Airway epithelial cell (primary cell): ENCODE measurements at places on chromosomes 1 and 21. TPM values are rescaled to one million over a fixed set of nuclear protein-coding genes. Genes with fewer than 3 reads are reported as not detected.

The SLC1A7 gene
- total RNA-seq, result not detected in 2 replicates

The OR2L8 gene
- not detected in 2 replicates for total RNA-seq

The FCRL5 gene
- total RNA-seq, result not detected in 2 replicates

The TSNAX gene
- 12.8 and 20.3 TPM in 2 replicates for total RNA-seq

The CCT8 gene
- 244 and 271 TPM in 2 replicates for total RNA-seq

The MX2 gene
- 0.35 TPM in 1 of 2 replicates, not detected in the other for total RNA-seq

The HSD3B1 gene
- not detected in 2 replicates for total RNA-seq

The ADGRB2 gene
- 1.3 and 1.4 TPM in 2 replicates for total RNA-seq

The KIF26B gene
- total RNA-seq, result 0.88 and 0.99 TPM in 2 replicates

The ALG14 gene
- total RNA-seq, result 0.99 and 1.2 TPM in 2 replicates

The OR2T35 gene
- not detected in 2 replicates for total RNA-seq

The SERPINC1 gene
- not detected in 2 replicates for total RNA-seq

The CHODL gene
- total RNA-seq, result 0.14 and 0.28 TPM in 2 replicates

The GTF2B gene
- 30.0 and 40.3 TPM in 2 replicates for total RNA-seq

The SPATA17 gene
- 1.5 and 2.1 TPM in 2 replicates for total RNA-seq

The RHD gene
- total RNA-seq, result not detected in 2 replicates

The PLEKHO1 gene
- total RNA-seq, result 7.2 and 8.0 TPM in 2 replicates

The ATP5PB gene
- total RNA-seq, result 355 and 380 TPM in 2 replicates

The ADAMTS4 gene
- 0.05 and 0.07 TPM in 2 replicates for total RNA-seq

The FCRL2 gene
- total RNA-seq, result not detected in 2 replicates

The CFH gene
- 30.1 and 33.3 TPM in 2 replicates for total RNA-seq

The THEM5 gene
- 0.99 and 2.3 TPM in 2 replicates for total RNA-seq

The KLHDC7A gene
- 0.05 and 0.07 TPM in 2 replicates for total RNA-seq

The SPRR2F gene
- 0.28 TPM in 1 of 2 replicates, not detected in the other for total RNA-seq

The CDC20 gene
- total RNA-seq, result 152 and 191 TPM in 2 replicates

The STUM gene
- not detected in 2 replicates for total RNA-seq

The SLFNL1 gene
- total RNA-seq, result under 0.01 TPM in 1 of 2 replicates, not detected in the other

The RHOU gene
- total RNA-seq, result 0.07 and 0.19 TPM in 2 replicates

The OR10J1 gene
- not detected in 2 replicates for total RNA-seq

The ENAH gene
- 62.5 and 67.4 TPM in 2 replicates for total RNA-seq

The TNFRSF14 gene
- total RNA-seq, result 3.3 and 5.1 TPM in 2 replicates

The C1orf210 gene
- total RNA-seq, result 3.9 and 8.7 TPM in 2 replicates

The TAS1R1 gene
- total RNA-seq, result not detected in 2 replicates

The VANGL2 gene
- 9.9 and 16.4 TPM in 2 replicates for total RNA-seq

The SOX13 gene
- 11.8 and 14.2 TPM in 2 replicates for total RNA-seq

The TM2D1 gene
- total RNA-seq, result 49.6 and 50.3 TPM in 2 replicates

The UQCRHL gene
- total RNA-seq, result 2.6 and 4.8 TPM in 2 replicates

The IGSF5 gene
- total RNA-seq, result not detected in 2 replicates

The ANKRD35 gene
- total RNA-seq, result 16.9 and 19.6 TPM in 2 replicates

The CRYBG2 gene
- 72.4 and 99.7 TPM in 2 replicates for total RNA-seq

The SIM2 gene
- 0.56 TPM in 1 of 2 replicates, not detected in the other for total RNA-seq

The UTS2 gene
- 0.33 and 1.3 TPM in 2 replicates for total RNA-seq

The KRTAP19-5 gene
- total RNA-seq, result not detected in 2 replicates

The IBA57 gene
- total RNA-seq, result 1.8 and 3.2 TPM in 2 replicates

The S100A1 gene
- total RNA-seq, result not detected in 2 replicates

The PLD5 gene
- total RNA-seq, result 0.84 and 1.4 TPM in 2 replicates

The DNASE2B gene
- total RNA-seq, result not detected in 2 replicates

The RUNX3 gene
- 2.2 and 4.6 TPM in 2 replicates for total RNA-seq

The CNR2 gene
- not detected in 2 replicates for total RNA-seq

The PCP4L1 gene
- total RNA-seq, result 1.3 and 1.9 TPM in 2 replicates
